ENCODE measurements at places on chromosomes 3 and 15.

GRCh38 chr3:1330107-1330506 is 237.3 kb downstream of the CNTN6 start:
- H3K36me3 ChIP-seq: no peaks in the 10 kb centered on the region
- H3K27me3 ChIP-seq: no peaks in the 10 kb centered on the region
- H3K4me3 ChIP-seq: no peak overlapping the region

DNA sequence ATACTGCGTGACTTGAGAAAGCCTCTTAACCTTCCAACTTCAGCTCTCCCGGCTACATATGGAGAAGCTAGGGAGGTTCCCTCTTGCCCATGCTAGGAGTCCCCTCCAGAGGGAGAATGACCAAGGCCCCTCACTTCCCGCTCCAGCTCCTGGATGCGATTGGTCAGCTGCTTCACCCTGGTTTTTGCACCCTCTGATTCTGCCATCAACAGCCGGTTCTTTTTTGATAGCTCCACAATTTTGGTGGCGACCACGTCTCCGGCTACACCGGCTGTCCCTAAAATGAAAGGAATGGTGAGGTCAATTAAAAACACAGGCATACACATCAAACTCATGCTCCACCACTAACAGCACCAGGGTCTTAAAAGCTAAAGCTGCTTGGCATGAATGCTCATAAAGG is 20.6 kb downstream of the CCDC13 start:
- H3K4me1 ChIP-seq: peaks cover 7% of the 10 kb centered on the region
- no peaks in the 10 kb centered on the region for H3K36me3 ChIP-seq
- no peak overlapping the region for H3K27ac ChIP-seq
- H3K4me3 ChIP-seq: no peak overlapping the region

- H3K36me3 ChIP-seq: no peaks in the 10 kb centered on the region
- no peak overlapping the region for H3K27ac ChIP-seq
- no peaks in the 10 kb centered on the region for H3K4me1 ChIP-seq
- no peaks in the 10 kb centered on the region for H3K27me3 ChIP-seq
- no peak for DNase-seq
Observed at GRCh38 chr3:72100080-72100511, 315.1 kb upstream of the PROK2 start.

DNA sequence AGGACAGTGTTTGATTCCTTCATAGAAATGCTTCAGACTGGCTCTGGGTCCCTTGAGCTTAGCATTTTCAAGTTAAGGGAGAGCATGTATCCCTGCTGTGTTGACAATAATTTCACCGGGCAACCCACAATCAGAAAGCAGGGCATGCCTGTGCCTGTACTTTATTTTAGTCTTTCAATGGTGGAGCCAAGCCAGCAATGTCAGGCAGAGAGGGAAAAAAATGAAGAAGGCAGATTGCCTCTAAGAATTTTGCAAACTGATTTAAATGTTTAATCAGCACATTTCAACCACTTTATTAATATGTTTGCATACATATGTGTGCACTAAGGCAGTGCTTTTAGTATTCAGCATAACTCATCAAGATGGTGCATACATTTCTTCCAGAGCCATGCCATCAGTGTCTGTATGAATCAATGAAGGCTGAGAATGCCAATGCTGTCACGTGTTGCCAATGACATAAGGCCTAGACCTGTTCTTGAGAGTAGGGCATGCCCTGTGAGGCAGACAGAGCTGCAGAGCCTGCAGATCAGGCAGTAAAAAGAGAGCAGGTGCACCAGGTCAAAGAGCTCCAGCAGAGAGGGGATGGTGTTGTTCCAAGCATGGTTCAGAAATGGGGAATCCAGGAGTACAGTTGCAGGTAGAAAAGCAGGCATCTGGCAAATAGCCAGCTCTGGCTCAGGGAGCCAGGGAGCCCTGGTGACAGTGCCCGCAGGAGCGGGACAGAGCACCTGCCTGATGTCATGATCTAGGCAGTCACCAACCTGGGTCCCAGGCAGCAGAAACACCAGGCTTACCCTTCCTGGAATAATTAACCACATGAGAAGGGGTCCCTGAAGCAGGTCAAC is 508.5 kb downstream of the GABRG3 start:
- H3K36me3 ChIP-seq: no peaks in the 10 kb centered on the region
- H3K27me3 ChIP-seq: no peaks in the 10 kb centered on the region
- no peaks in the 10 kb centered on the region for H3K4me1 ChIP-seq

DNA sequence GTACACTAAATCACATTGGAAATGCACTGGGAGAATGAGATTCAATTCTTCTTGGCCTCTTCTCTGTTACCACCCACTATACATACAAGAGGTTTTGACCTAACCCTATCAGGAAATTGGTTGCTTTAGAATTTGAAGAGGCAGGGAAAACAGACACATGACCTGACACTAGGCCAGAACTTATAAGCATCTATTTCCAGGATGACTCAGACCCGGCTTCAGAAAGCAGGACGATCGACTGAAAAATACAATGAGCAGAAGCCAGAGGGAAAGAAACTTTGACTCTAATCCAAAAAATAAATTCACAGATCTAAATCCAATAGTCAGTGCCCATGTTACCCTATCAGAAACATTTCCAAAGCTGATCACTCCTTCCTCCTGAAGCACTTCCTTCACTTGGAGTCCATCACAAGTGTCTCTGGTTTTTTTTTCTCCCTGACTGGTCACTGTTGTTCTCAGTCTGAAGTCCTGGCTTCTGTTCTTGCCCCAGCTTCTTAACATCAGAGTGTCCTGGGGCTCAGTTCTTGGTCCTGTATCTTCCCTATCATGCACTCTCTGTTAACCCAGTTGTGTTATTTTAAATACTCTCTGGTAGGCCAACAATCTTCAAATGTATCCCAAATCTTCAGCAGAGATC is 133.6 kb downstream of the P2RY1 start:
- H3K36me3 ChIP-seq: no peaks in the 10 kb centered on the region
- peak overlapping the region; percentile 89 for H3K27ac ChIP-seq
- DNase-seq: no peak
- no peak overlapping the region for H3K4me3 ChIP-seq

GRCh38 chr15:100172356-100173024 is 169.3 kb downstream of the ADAMTS17 start:
- no peaks in the 10 kb centered on the region for H3K4me1 ChIP-seq
- H3K4me3 ChIP-seq: no peak overlapping the region
- H3K36me3 ChIP-seq: no peaks in the 10 kb centered on the region
- H3K27ac ChIP-seq: no peak overlapping the region
- DNase-seq: no peak
- no peaks in the 10 kb centered on the region for H3K27me3 ChIP-seq

- no peak overlapping the region for H3K27ac ChIP-seq
- no peaks in the 10 kb centered on the region for H3K4me1 ChIP-seq
- no peaks in the 10 kb centered on the region for H3K36me3 ChIP-seq
- no peak overlapping the region for H3K4me3 ChIP-seq
- H3K27me3 ChIP-seq: no peaks in the 10 kb centered on the region
Observed at GRCh38 chr15:66389098-66389858, 2.6 kb downstream of the MAP2K1 start.

DNA sequence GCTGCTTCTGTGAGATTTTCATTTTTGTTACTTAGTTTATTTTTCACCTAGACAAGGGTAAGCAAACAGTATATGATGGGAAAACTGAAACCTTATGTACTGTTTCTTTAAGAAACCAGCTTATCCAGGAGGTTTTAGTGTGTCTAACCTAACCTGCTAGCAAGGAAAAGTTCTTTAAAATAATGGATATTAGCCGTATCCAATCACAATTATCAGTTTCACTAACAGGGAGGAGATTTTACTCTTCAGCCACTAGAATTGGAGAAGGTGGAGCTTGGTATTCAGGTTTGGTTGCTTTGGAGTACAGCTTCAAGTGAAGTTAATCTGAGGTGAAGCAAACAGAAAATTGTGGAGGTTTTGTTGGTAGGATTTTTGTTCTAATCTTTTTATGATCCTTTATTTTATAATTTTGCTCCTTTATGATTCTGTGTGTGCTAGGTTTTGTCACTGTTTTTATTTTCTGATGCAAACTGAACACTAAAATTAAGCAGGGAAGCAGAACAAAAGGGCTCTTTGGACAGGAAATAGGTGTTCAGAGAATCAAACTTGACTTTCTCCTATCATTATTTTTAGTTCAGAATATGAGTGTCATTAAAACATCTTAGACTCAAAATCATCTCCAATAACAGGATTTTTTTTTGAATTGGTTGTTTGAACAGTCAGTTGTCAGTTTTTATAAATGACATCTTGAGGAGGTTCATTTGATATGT is 13.0 kb downstream of the ZFAND6 start:
- peak; percentile 75 for DNase-seq
- H3K4me3 ChIP-seq: peak overlapping the region; percentile 34
- no peak overlapping the region for H3K27ac ChIP-seq

- H3K4me3 ChIP-seq: no peak overlapping the region
- H3K27ac ChIP-seq: no peak overlapping the region
- H3K4me1 ChIP-seq: peaks cover 16% of the 10 kb centered on the region
Observed at GRCh38 chr3:52243791-52244628, 1.5 kb upstream of the PPM1M start.

DNA sequence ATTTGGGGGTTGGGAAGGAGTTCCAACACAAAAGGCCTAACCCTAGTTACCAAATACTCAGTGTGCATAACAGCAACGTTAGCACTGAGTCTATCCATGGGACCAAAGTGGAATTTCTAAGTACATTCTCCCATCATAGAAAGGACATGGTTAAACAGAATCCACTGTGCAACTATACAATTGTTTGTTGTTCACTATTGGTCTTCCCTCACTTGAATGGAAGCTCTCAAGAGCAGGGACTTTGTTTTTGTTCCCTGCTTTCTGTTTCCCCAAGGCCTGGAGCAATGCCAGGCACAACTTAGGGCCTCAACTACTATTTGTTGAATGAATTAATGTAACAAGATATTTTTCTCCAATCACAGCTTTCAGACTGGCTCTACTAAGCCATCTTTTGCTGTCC is 25.6 kb downstream of the COL8A1 start:
- no peak overlapping the region for H3K4me3 ChIP-seq
- no peak overlapping the region for H3K27ac ChIP-seq
- no peak for DNase-seq
- no peaks in the 10 kb centered on the region for H3K36me3 ChIP-seq
- H3K4me1 ChIP-seq: no peaks in the 10 kb centered on the region

GRCh38 chr3:71185733-71186455 is 397.6 kb downstream of the FOXP1 start:
- no peak overlapping the region for H3K4me3 ChIP-seq
- no peaks in the 10 kb centered on the region for H3K36me3 ChIP-seq
- H3K27ac ChIP-seq: no peak overlapping the region
- peaks cover 38% of the 10 kb centered on the region for H3K4me1 ChIP-seq

- no peak overlapping the region for H3K4me3 ChIP-seq
- no peak for DNase-seq
- H3K4me1 ChIP-seq: no peaks in the 10 kb centered on the region
- H3K27ac ChIP-seq: no peak overlapping the region
Observed at GRCh38 chr3:12750223-12750622, 8.8 kb downstream of the TMEM40 start.

DNA sequence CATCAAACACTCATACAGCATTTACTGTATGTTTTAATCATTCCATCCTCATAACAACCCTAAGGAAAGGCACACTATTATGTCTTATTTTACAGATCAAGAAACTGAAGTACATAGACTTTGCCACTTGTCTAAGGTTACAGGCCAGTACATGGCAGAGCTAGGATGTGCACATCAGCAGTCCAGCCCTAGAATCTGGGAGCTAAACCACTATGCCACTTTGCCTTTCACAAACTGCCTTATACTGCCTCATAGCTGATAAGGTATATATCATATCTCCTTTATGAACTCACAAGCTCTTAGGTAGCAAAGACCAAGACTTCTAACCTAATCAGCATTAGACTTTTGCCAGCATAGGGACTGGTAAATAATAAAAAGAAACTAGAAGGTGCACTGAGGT is 49.1 kb downstream of the MYO9A start:
- H3K27ac ChIP-seq: no peak overlapping the region
- H3K4me3 ChIP-seq: no peak overlapping the region
- H3K4me1 ChIP-seq: no peaks in the 10 kb centered on the region
- H3K36me3 ChIP-seq: no peaks in the 10 kb centered on the region
- no peaks in the 10 kb centered on the region for H3K27me3 ChIP-seq
- DNase-seq: no peak

DNA sequence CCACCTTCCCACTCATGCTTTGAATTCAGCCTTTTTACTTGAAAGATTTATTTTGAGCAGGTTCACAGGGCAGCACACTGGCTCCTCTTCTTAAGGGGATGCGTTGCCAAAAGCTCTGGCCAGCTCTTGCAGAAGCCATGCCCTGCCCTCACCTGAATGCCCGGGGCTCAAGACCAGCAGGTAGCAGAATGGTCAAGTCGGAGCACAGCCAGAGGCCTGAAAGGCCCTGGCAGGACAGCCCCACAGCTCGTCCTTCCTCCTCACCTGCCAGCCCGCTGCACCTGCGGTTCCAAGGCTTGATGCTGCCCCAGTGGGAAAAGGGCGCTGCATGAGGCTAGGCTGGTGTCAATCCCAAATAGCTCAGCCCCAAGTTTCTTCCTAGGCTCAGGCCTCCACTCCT is 13.1 kb downstream of the CA12 start:
- no peaks in the 10 kb centered on the region for H3K27me3 ChIP-seq
- no peak overlapping the region for H3K4me3 ChIP-seq
- no peak for DNase-seq

- no peak for DNase-seq
- no peak overlapping the region for H3K4me3 ChIP-seq
- H3K36me3 ChIP-seq: no peaks in the 10 kb centered on the region
- no peaks in the 10 kb centered on the region for H3K4me1 ChIP-seq
Observed at GRCh38 chr15:92073044-92073785, 219.7 kb downstream of the SLCO3A1 start.

DNA sequence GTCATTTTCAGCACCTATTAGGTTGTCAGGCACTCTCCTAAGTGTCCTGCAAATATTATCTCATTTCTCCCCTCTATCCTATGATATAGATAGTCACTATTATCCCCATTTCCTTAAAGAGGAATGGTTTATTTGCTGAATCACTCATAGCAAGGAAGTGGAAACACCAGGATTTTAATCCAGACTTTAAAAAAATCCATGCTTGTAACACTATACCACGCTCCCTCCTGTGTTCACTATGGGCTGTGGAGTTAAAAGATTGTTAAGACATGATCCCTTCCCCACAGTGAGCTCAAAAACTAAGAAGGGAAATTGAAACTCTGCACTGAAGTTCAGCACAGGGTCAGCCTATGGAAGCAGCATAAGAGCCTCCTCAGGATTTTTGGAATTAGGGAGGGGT is 60.2 kb downstream of the TMEM39A start:
- DNase-seq: no peak
- H3K4me3 ChIP-seq: no peak overlapping the region
- H3K36me3 ChIP-seq: no peaks in the 10 kb centered on the region
- no peaks in the 10 kb centered on the region for H3K4me1 ChIP-seq
- H3K27me3 ChIP-seq: no peaks in the 10 kb centered on the region

GRCh38 chr15:50162969-50163718 is 18.9 kb upstream of the SLC27A2 start:
- peak overlapping the region; percentile 46 for H3K27ac ChIP-seq
- H3K4me1 ChIP-seq: peaks cover 41% of the 10 kb centered on the region
- DNase-seq: no peak
- H3K4me3 ChIP-seq: no peak overlapping the region
- no peaks in the 10 kb centered on the region for H3K27me3 ChIP-seq

DNA sequence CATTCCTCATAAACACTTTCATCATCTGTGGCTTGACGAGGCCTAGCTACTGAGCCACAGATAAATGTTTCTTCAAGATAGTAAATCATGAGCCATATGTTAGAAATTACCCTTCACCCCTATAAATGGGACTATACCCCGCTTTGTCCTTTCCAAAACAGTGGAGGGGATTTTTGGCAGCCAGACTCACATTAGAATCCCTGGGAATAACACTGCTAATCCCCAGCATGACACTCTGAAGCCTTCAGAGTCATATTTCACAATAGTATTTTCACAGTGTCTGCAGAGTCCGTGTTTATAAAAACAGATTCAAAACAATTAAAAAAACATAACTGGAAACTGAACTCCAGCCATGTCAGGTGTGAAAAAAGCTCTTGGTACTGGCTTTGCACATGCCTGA is 271.6 kb downstream of the ERC2 start:
- no peaks in the 10 kb centered on the region for H3K4me1 ChIP-seq
- DNase-seq: no peak
- no peak overlapping the region for H3K27ac ChIP-seq
- H3K4me3 ChIP-seq: no peak overlapping the region
- H3K27me3 ChIP-seq: no peaks in the 10 kb centered on the region

All from Caco-2 (cell line).